ENCODE measurements at places on chromosomes 12 and 14.

DNA sequence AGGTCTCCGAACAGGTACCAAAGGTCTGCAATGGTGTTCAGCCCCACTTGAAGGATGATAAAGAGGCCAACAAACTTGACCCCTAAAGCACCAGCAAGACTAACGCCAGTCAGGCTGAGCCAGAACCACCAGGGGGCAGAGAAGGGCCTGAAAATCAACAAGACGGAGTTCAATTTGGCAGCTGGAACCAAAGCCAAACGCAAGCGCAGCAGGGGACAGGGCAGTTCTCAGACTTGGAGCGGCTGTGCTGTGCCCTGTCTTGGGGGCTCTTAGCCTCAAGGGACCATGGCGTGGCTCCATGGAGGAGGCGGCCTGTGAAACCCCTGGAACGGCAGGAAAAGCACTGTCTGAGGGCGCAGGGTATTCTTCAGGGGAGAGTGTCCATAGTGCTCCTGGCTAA is 19.6 kb downstream of the POMT2 start:
- DNase-seq: no peak

- DNase-seq: no peak
These were observed 6.3 kb downstream of the METAP2 start for GRCh38 chr12:95480230-95480629.

DNA sequence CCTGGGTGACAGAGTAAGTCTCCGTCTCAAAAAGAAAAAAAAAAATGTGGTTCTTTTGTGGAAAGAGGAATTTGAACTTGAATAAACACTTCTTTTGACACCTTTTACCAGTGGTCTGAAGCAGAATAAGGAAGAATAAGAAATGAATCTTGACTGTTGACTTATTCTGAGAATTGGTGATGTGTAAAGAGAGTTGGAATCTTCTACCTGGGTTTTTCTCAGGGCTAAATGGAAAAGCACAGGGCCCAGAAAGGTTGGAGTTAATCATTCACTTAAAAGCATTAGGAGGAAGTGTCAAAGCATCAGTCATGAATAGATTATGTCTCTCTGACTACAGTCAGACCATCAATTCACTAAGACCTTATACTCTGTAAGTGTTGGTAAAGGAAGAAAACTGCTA is 13.9 kb downstream of the PNMA1 start:
- DNase-seq: no peak

DNA sequence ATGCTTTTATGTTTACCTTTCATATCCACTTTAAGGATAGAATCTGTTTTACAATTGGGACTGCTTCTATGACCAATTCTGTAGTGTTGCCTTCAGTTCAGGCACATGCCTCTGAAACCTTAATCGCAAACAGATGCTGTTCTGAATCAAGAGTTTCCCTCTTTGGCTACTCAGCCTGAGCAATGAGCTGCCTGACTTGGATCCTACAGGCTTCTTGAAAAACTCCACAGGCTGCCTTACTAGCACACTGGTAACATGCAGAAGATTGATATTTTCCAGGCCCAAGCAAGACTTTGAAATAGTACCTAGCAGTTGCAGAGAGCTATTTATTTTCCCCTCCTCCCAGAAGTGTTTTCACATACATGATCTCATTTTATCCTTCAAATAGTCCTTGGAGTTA is 34.8 kb upstream of the PMCH start:
- no peak for DNase-seq

DNA sequence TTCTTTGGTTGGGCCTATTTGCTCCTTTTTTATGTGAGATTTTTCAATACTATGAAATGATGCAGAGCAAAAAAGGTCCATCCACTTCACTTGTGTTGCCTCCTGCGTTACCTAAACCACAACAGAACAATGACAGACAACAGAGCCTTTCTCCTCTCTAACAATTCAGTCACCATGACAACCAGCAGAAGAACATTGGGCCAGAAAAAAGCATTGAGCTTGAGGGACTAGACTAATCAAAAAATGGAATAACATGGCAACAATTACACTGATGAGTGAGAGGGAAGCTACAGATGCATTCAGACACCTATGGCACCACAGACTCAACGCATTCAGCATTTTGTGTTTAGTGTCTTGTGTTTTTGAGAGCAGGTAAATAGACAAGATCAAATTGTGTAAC is 44.6 kb upstream of the PTCSC3 start:
- no peak for DNase-seq

GRCh38 chr14:104145826-104146601 is 7.6 kb downstream of the KIF26A start:
- no peak for DNase-seq
